Kidney (tissue), 22 donors: ENCODE measurements at places on chromosomes 1 and 21.
A peak's percentile ranks its signal among the peaks of the same experiment; 100 is the strongest.

DNA sequence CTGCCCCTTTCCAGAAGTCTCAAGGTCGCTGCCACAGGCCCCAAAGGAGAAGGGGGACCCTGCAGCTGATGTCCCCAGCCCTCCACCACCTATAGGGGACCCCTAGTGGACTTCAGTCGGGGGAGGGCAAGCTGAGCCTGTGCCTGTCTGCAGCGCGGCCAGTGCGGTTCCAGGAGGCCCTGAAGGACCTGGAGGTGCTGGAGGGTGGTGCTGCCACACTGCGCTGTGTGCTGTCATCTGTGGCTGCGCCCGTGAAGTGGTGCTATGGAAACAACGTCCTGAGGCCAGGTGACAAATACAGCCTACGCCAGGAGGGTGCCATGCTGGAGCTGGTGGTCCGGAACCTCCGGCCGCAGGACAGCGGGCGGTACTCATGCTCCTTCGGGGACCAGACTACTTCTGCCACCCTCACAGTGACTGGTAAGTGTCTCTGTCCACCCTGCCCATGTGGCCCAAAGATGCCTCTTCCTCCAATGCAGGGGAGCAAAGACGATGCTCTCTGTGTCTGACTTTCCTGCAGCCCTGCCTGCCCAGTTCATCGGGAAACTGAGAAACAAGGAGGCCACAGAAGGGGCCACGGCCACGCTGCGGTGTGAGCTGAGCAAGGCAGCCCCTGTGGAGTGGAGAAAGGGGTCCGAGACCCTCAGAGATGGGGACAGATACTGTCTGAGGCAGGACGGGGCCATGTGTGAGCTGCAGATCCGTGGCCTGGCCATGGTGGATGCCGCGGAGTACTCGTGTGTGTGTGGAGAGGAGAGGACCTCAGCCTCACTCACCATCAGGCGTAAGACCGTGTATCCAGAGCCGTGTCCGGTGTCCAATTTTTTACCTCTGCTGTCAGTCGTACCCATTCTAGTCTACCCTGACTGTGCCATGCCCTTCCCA lies 79.9 kb downstream of the OBSCN start:
- DNase-seq, result no peak

DNA sequence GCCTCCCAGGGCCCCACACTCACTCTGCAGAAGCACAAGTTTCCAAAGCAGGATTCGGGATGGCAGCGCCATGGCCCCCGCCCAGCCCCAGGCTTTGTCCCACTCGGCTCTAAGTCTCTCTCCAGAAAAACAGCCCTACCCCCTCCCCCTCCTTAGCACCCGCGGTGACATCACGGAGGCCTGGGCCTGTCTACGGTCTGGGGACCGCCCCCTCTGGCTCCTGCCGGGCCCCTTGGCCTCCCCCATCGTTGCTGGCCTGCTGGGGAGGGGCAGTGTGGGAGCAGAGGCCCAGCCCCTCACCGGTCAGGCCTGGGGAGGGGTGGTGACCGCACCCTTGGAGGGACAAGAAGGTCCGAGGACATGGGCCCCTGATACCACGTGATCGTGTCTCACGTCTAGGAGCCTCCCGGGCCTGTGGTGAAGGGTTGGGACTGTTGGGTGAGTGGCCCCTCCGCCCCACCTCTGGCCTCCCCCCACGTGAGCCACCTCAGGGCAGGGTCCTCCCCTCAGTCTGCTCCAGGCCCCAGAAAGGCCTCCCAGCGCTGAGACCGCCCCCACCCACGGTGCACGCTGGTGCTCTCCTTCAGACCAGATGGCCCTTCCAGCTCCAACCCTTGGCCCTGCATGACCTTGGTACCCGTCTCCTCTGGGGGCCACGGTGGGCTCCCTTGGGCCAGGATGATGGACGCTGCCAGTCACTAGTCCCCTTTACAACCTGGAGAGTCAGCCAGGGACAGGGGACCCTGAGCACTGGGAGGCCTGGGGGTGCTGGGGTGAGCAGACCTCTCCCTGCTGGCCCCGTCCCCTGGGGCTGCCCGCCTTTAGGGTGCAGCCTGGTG lies at the start of gene MXRA8:
Gene MXRA8 (minus strand): TSS at position 123 of the 839 bp plus-strand sequence. CDS start 51 bp downstream, at position 72.
- peak; percentile 86 for DNase-seq

DNA sequence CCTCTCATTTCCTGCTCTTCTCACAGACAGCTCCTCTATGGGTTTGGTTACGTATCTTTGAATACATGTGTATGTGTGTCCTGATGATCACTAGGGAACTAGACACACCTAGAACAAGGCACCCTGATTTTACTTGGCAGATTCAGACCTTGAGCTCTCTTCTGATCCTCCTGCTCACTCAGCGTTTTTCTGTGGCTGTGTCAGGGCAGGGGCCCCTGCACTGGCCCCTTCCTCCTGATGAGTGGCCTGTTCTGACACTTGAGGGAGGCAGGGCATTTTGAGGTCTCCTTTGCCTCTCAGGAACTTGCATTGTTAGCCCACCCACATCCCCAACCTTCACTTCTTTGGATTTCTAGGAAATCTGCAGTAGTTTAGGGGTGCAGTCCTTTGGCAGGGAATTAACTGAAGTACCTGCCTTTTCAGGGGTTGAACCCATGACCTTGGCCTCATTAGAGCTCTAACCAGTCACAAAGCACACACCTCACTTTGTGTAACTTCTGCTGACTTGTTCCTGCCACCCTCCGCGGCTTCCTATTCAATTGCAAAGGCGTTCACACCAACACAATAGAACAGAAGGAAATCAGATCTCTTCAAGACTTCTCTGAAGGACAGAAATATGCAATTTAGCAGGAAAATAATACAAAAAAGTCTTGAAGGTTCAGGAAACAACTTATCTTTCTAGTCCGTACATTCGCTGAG lies 8.8 kb downstream of the SMYD2 start:
- DNase-seq, result no peak

- DNase-seq, result no peak
Observed at GRCh38 chr21:45562965-45563364, 20.7 kb upstream of the SLC19A1 start.

DNA sequence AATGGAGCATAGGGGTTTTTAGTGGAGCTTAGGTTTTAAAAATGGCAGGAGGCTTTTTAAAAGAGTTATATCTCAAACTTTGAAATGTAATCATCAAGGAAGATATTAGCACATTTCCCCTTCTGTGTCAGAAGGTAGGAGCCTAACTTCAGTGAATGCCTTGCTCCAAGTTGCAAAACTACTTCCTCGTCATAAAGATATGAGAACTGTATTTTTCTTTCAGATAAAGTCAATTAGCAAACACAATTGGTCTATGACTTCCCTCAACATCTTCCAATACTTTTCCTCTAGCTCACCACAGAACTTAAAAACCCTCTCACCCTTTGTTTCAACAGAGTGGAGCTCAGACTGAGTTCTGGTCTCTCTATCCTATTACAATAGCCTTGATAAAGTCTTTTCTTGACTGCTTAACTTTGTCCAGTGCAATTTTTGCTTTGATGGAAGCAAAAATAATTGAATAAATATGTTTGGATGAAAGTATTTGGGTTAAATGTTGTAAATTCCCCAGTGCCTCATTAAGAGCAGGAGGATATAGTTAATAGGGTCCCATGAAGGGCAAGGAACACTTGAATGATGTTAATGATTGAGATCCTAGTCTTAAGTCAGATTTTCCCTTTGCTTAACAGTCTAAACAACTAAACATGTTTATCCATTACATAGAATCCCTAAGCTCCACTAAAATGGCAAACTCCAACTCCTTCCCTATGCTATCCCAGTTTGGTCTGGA lies 58.9 kb downstream of the TNFSF18 start:
- DNase-seq, result no peak

DNA sequence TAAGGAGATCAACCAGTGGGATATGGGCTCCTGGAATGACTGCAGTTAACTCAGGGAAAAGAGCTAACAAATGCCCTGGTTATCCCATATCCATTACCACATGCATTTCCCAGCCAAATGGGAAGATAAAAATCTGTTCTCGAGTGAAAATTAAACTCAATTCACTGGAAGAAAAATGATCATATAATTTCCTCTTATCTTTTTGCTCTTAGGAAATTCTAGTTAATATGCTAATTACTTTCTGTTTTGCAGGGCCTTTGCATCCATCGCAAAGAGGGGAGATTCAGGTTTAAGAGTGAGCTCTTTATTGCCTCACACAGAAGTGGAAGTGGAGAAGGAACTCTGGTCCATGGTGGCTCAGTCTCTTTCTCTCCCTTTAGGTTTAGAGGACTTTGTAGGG lies 3.9 kb upstream of the IL24 start:
- no peak for DNase-seq

GRCh38 chr1:185373813-185374529 lies 56.9 kb upstream of the IVNS1ABP start:
- DNase-seq, result no peak

GRCh38 chr1:78718566-78718965 lies 68.9 kb downstream of the IFI44 start:
- no peak for DNase-seq

GRCh38 chr1:42380586-42381279 lies at the start of gene RIMKLA:
Gene RIMKLA (plus strand): TSS chr1:42380792. CDS start chr1:42380935, 143 bp downstream.
- DNase-seq, result peak; percentile 64

DNA sequence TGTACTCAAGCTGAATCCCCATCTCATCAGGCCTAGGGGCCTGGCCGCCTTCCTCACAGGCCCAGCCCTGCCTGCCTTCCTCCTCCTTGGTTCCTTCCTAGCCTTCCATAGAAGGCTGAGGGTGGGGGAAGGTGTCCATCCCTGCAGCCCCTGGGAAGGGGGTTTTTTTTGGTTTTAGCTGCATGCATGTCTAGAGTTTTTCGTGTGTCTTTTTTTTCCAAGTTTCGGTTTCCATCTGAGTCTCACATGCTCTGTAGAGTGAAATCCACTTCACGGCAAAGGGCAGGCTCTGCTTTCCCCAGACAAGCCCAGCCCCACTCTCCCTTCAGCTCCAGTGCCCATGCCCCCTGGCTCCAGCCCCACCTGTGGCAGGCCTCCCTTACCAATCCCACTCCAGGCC lies 32.1 kb downstream of the GRHL3 start:
- DNase-seq, result no peak

- DNase-seq, result peak; percentile 53
Observed at GRCh38 chr1:227357171-227357926, 39.1 kb upstream of the CDC42BPA start.

GRCh38 chr1:198575292-198575691 lies 34.8 kb upstream of the ATP6V1G3 start:
- no peak for DNase-seq

- DNase-seq, result no peak
Observed at GRCh38 chr1:233144434-233144833, 151.1 kb downstream of the PCNX2 start.

DNA sequence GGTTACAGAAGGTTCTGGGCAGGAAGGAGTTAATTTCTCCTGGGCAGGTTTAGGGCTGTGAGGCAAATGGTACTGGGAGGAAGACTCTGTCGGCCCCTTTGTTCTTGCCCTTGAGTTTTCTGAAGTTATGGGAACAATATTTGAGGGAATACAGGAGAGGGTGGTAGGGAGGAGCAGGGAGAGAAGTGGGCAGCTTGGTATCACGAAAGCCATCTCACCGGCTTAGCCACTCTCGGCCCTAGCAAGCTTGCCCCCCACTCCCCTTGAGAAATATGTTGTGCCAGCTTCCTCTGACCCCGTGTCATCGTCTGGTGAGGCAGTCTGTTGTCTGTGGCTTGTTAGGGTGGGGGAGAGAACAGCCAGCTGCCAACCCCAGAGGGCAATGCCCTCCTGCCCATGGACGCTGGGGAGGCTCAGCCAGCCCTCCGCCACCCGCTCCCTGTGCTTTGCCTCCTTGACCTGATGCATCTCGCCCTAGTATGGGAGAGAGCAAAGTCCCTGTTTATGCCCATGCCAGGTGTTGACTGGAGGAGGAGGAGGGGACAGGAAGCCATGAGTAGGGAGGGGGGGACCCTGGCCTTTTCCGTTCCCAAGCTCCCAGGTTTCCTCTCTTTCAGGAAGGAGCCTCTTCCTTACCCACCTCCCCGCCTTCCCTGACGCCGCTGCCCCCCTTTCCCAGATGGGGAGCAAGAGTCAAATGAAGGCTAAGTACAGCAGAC lies 1.2 kb downstream of the EFNA1 start:
- peak; percentile 74 for DNase-seq

DNA sequence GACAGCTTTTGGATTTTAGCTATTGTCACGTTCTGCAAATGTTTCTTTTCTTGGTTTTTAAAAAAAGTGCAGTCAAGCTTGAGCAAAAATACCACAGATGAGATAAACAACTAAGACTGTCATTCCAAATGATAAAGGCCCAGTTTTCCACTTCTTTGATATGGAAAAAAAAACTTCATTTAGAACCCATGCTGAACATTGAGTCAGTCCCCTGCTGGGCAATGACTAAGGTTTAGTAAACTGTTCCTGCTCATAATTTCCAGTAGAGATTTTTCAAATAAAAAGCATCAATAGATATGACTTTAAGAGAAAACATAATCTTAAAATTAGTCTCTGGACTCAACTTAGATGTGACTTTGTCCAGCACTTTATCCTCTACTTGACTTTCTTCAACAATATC lies 167.9 kb upstream of the C8B start:
- DNase-seq, result no peak

DNA sequence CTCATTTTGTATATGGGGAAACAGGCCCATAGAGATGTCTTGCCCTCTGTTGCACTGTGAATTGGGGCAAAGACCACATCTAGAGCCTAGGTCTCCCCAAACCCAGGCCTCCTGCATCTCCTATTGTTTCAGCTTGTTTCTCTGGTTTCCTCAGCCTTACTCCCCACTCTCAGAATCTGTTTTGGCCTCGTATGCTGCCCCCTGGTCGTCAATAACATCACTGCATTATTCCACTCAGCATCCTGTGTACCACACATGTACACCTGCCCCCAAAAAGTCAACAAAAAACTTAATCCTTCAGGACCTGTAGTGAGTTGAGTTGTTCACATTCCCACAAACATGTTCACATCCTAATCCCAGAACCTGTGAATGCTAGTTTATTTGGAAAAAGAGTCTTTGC lies 184.8 kb downstream of the BRINP2 start:
- DNase-seq, result peak; percentile 44

- DNase-seq, result no peak
Observed at GRCh38 chr1:64865105-64865757, 101.1 kb downstream of the JAK1 start.

- DNase-seq, result no peak
Observed at GRCh38 chr1:176134666-176135065, 72.4 kb downstream of the COP1 start.

GRCh38 chr1:63975481-63975880 lies 201.7 kb downstream of the ROR1 start:
- DNase-seq, result no peak

GRCh38 chr1:17485281-17485680 lies 45.8 kb upstream of the RCC2 start:
- DNase-seq, result no peak

DNA sequence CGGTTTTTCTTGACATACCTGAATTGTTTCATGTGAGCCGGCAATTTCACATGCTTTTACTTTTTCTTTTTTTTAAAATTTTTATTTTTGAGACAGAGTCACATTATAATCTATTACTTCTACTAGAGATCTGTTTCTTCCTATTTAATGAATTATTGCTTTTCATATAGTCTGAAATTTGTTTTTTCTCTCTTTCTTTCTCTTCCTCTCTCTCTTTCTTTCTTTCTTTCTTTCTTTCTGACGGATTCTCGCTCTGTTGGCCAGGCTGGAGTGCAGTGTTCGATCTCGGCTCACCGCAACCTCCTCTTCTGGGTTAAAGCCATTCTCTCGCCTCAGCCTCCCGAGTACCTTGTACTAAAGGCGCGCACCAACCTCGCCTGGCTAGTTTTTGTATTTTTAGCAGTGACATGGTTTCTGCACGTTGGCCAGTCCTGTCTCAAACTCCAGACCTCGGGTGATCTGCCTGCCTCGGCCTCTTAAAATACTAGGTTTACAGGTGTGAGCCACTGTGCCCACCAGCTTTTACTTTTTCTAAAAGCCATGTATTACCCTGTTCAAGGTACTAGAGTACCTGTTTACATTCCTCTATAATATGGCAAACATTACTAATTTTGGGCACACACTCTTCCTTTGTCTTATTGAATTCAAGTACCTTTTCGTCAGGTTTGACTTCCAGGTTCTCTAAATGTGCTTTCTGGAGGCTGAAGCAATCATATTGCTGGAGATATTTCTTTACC lies 86.5 kb upstream of the RHOU start:
- no peak for DNase-seq
